ENCODE measurements at places on chromosomes 5 and 9.

DNA sequence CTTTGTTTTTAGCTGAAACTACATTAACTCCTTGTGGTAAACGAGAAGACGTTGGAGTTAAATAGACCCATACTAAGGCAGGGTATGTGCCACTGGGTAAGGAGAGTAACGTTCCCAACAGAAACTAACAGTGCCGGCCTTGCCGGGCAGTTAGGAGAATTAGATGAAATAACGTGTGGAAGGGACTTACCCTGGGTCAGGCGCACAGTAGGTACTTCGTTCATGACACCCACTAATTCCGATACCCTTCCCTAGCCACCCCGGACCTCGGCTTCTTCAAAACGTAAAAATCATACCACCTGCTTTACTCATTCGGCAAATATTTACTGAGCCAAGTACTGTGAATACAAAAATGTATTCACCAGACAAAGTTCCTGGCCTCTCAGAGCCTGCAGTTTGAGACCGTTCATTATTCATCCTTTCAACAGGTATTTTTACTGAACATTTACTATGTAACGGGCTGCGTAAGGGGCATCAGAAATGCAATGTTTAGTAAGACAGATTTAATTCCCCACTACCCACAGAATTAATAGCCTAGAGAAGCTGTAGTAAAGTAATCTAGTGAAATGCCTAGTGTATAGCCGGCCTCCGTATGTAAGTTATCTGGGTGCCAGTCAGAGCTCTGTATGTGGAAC is 3.2 kb upstream of the SMIM23 start:
- DNase-seq: no peak

DNA sequence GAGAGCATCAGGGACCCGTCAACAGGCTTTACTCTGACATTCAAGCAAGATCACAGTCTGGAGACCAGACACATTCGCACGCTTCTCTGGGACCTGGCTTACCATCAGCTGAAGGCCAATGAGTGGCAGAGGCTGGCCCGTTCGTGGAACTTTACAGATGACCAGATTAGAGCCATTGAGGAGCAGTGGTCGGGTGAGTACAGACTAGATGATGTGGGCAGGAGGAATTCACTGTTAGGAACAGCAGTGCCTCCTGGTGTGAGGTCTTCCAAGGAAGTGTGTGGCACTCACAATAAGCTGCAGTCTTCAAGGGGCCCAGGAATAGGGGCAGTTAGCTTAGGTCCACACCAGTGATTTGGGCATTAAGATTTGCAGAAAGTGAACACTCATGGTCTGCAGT is 50.4 kb downstream of the POC5 start:
- no peak for DNase-seq

DNA sequence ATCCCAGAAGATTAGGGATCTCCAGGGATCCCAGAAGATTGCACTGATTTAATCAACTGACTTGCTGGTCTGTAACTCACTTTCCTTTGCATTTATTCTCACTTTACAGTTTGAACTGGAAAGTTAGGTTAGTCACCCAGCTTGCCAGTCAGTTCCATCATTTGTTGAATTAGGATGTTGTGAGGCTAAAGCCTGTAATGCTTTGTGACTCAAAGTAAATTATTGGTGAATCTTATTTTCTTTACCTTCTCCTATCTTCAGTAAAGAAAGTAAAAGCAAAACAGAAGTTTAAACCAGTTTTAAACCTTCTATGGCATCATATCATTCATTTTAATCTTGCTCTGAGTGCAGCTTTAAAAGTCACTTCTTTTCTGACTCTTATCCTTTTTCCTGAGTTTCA is 85.8 kb downstream of the SLC44A1 start:
- no peak for DNase-seq

DNA sequence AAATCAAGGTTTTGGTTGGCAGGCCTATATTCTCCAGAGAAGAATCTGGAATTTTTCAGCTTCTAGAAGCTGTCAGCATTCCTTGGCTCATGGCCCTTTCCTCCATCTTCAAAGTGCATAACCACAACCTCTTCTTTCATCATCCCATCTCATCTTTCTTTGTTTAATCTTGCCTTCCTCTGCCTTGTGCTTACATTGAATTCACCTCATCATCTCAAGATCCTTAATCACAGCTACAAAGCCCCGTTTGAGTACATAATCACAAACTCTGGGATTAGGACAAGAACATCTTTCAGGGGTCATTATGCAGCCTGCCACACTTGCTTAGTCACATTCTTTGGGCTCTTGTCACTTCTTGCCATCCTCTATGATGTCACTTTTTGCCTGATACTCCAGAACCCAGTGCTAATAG is 130.3 kb downstream of the FOXD1 start:
- no peak for DNase-seq

- DNase-seq: no peak
Measured at GRCh38 chr9:33320230-33320567, 29.9 kb downstream of the NFX1 start.

GRCh38 chr9:134132208-134132870 is 3.5 kb upstream of the WDR5 start:
- no peak for DNase-seq

DNA sequence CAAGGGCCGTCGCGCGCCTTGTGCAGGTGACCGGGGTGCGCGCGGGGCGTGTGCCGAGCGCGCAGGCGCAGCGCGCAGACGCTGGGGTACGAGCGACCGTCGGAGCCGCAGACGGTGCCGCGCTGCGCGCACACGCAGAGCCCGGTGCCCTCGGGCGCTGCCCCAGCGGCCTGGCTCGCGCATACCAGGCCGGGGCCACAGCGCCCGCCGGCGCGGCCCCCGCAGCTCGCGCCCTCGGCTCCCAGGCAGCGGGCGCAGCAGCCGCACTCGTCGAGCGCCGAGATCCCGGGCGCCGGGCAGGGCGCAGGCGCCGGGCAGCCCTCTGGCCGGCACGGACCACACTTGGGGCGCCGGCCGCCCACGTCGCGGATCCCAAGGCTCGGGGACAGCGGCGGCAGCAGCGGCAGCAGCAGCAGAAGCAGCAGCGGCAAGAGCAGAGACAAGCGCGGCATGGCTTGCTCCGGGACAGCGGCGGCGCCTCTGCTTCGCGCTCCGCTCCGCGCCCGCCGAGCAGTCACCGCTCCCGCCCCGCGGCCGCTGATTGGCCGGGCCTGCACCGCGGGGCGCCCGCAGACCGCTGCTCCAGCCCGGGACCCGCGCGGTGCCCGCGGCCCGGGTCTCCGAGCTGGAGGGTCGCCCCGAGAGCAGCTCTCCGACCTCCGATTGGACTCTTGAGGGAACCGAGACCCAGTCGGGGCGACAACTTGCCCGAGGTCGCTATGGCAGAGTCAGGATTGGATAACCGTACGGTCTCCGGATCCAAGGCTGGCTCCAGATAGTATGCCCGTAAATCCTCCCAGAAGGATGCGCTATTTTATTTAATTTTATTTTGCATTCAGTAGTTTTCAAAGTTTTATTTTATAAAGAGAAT is at the start of gene IGFBPL1:
TSS of gene IGFBPL1 (minus strand) at position 482 of the 871 bp plus-strand sequence. CDS start at position 452, 30 bp downstream.
- no peak for DNase-seq

DNA sequence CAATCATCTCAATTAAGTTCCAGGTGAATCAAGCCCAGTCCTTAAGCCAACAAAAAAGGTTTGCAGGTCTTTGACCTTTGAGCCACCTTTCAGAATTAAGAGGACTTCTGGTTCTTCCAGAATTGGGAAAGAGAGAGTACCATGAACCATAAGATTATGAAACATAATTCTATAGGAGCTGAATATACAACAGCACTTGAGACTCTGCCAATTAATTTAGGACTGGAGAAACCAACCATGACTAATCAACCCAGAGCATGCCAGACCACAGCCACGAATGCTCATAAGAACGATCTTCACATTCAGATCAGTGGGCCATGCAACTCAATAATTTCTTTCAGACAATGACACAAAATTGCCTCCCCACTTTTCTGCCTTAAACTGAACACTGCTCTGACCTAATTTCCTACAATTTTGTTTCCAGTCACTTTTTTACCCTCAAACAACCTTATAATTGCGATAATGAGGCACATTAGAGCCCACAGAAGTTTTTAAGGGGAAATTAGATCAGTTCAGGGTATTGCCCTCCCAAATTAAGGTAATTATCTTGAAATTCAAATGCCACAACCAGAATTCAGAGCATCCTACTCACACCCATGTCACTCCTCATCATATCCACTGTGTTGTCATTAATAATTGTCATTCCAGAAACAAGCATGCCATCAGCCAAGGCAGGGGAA is 213.4 kb downstream of the ATPSCKMT start:
- no peak for DNase-seq

All from T1000 (cell line).